ENCODE measurements at places on chromosomes 5 and 9.

DNA sequence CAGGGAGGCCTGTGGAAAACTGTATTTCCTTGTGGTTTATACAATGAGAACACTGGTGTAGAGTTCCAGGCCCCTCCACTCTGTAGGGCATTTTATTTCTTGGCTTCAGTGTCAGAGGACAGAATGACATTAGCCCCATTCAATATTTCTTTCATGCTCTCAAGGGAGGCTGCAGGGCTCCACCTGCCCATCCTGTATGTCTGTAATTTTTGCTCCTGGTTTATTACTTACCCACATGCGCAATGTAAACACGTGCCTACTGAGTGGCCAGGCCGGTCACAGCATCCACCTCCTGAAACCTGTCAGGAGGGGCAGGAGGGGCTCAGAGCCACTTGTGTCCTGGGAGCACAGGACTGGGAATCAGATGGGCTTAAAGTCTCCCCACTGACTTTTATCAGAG lies 82.4 kb downstream of the GADD45G start:
- no peak for DNase-seq

- DNase-seq, result no peak
Measured at GRCh38 chr9:91643481-91644077, 219.9 kb upstream of the NFIL3 start.

DNA sequence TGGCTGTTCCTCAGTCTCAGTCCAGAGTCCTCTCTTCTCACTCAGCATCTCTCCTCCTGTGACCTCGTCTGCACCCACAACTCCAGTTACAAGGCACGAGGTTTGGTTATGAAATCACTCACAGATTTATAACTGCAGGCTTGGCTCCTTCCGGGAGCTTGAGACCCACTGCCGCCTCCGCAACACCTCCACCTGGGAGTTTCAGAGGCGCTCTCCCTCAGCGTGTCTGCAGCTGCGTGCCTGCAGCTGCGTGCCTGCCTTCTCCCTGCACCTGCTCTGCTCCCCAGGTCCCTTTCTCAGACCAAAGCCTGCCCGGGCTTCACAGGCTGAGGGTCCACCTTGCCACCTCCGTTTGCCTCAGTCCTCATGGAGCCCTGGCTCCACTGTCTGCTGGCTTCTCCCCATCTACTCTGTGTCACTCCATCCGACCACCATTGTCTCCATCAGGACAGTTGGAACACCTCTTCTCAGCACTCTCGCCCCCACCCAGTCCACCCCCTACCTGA lies 51.5 kb downstream of the HRH2 start:
- no peak for DNase-seq

DNA sequence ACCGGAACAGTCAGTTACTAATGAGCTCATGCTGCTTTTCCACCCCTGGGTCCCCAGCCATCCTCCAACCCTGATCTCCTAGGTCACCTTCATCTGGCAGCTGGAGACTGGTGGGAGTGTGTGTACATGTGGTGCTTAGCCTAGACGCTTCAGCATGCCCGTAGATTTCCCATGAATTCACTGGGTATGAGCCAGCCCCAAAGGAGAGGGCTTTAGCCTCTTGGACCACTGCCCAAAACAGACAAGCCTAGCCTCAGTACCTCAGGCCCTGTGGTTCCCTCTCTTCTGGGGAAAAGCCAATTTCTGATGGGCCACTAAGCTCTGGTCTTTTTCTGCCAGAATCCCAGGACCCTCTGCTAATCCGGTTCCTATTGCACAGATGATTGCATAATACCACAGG lies 48.0 kb upstream of the ASTN2 start:
- no peak for DNase-seq

DNA sequence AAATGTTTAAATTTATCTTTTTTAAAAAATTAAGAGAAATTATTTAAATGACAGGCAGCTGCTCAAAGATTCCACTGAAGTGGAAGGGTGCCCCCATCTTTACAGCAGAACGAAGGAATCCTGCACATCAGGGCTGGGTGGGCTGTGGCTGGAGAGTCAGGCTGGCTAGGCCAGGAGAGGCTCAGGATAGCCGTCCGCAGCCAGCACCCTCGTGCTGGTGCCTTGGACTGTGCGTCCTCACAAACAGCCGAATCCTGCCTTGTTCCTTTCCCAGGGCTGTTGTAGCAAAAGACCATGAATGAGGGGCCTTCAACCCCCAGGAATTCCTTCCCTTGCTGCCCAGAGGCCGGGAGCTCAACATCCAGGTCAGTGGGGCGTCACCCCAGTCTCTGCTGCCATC lies 64.6 kb upstream of the FCN1 start:
- DNase-seq, result no peak

GRCh38 chr9:137407590-137408300 lies 15.2 kb downstream of the EXD3 start:
- no peak for DNase-seq

DNA sequence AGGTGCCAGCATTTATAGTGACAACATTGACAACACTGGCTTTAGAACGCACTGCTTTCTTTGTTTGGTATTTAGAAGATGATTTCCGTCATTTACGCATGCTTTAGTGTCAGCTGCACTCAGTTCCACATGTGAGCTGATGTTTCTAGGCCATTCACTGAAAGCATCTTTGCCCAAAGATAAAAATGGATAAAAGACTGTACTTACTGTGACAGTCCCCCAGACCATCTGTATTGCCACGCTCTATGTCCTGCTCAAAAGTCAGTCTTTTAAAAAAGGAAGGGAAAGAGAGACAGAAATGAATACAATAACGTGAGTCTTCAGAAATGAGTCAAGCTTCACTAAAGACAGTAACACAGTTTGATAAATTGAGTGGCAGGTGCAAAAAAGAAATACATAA lies 99.3 kb downstream of the SEMA6A start:
- no peak for DNase-seq

- no peak for DNase-seq
Measured at GRCh38 chr5:122870219-122870856, 24.9 kb downstream of the SNX24 start.

- DNase-seq, result no peak
Measured at GRCh38 chr5:132024117-132024435, 12.6 kb upstream of the ACSL6 start.
